Lower leg skin (tissue), 4 donors: ENCODE measurements at places on chromosomes 6 and 20. TPM values are rescaled to one million over a fixed set of nuclear protein-coding genes. Genes with fewer than 3 reads are reported as not detected.

DNA sequence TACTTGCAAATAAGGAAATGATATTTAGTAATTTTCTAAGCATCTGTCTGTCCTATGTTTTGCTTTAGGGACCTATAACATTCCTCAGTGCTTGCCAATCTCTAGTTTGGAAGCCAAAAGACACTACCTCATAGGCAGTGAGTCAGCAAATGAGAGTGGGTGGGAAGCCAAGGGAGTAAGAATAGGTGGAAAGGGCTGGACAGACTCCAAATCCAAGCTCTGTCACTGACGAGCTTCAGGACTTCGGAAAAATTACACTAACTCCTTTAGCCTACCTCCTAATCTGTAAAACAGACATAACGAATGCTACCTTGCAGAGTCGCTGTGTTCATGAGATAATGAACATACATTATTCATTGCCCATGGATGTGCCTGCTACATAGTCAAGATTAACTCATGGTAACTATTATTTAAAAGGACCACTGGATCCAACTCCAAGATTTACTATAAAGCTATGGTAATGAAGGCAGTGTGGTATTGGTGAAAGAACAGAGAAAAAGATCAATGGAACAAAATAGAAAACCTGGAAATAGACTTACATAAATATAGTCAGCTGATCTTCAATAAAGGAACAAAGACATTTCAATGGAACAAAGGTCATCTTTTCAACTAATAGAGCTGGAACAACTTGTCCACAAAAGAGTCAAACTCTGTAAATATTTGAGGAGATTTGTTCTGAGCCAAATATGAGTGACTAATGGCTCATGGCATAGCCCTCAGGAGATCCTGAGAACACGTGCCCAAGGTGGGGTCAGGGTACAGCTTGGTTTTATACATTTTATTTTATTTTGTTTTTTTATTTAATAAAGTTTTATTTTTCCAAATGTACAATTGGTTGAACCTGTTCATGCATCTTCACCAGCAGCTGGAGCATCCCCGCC, 64.1 kb downstream of the FAM50B start:
- DNase-seq = peak; percentile 85

DNA sequence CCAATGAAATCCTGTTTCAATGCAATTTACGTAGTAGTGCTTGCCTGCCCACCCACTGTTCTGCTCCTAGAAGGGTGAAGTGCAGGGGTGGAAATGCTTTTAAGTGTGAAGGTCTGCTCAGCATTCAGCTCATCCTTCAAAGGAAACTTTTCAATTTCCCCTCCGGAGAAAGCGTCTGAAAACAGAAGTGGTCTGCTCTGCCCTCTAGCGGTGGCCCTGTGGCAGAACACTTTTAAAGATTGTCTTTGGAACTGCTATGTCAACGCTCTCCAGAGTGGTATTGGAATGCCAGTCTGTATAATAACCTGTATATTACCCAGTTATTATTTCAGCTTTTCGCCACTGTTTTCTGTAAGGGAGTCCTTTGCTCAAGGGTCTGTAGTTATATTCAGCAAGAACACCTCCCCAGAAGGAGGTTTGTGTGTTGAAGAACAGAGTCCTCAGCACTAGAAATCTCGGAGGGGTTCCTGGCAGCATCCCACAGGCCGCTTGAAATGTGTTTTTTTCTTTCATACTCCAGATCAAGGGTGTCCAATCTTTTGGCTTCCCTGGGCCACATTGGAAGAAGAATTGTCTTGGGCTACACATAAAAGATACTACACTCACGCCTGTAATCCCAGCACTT, 63.1 kb upstream of the KLHL31 start:
- DNase-seq = no peak

GRCh38 chr6:72616406-72617015, 5.4 kb upstream of the KCNQ5 start:
- DNase-seq = no peak

- no peak for DNase-seq
Observed at GRCh38 chr6:20236909-20237600, 24.8 kb upstream of the MBOAT1 start.

GRCh38 chr6:73694711-73695411, 1.1 kb upstream of the CD109 start:
- no peak for DNase-seq

Gene C6orf132
- total RNA-seq = 200 TPM
